Testis (tissue), 5 donors: ENCODE measurements at places on chromosomes 13 and 19. TPM values are rescaled to one million over a fixed set of nuclear protein-coding genes. Genes with fewer than 3 reads are reported as not detected.

- DNase-seq: peak; percentile 96
- peak within 1 kb of the TSS; percentile 89 for H3K4me3 ChIP-seq
- peak within 1 kb of the TSS; percentile 33 for H3K27ac ChIP-seq
- peaks cover 10% of the 10 kb centered on the region for H3K4me1 ChIP-seq
Observed at GRCh38 chr19:52095172-52096014, at the start of gene ZNF841. Gene ZNF841 (minus strand): TSS chr19:52095765. CDS start chr19:52084801, 10,964 bp downstream.

IFNL1 gene
- not detected for polyA plus RNA-seq

FCHO1 gene
- 9.8 TPM for polyA plus RNA-seq

DNA sequence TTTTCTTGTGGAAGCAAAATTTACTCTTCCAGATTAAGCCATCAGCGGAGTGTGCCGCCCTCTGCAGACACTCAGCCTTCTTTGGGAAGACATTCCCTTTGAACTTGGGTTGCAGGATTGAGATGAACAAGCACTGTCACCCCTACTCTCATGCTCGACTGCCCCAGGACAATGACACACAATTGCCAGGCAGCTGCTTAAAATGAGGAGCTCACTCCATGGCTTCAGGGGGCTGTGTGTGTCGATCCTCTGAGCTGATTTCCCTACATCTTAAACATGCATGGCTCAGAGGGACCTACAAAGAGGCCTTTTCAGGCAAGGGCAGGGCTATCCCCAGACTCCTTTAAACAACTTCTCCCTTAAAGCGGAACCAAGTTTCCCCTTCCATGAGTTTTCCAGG, 107.5 kb upstream of the MBNL2 start:
- no peaks in the 10 kb centered on the region for H3K36me3 ChIP-seq
- DNase-seq: no peak
- H3K4me3 ChIP-seq: no peak overlapping the region
- peaks cover 44% of the 10 kb centered on the region for H3K4me1 ChIP-seq
- H3K27ac ChIP-seq: peak overlapping the region; percentile 62
- no peaks in the 10 kb centered on the region for H3K27me3 ChIP-seq

URAD gene
- not detected for polyA plus RNA-seq
